ENCODE measurements at places on chromosomes 4 and X.

DNA sequence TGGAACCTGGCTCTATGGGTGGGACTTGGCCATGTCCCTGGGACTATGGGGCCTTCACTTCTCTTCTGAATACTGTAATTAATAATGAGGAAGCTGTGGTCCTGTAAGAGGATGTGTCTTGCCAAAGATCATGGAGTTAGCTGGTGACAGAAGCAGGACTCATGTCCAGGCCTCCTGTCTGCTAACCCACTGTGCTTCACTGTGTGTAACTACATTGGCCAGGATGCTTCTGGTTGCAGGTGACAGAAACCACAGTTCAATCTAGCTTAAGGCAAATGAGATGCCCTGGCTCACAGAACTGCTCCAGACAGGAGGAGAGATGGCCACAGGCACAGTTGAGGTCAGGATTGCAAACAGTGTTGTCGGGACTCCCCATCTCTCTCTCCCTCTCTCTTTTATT lies 3.1 kb downstream of the MTMR1 start:
- no peak for DNase-seq

GRCh38 chrX:153806999-153807575 lies 12.6 kb downstream of the SSR4 start:
- no peak for DNase-seq

DNA sequence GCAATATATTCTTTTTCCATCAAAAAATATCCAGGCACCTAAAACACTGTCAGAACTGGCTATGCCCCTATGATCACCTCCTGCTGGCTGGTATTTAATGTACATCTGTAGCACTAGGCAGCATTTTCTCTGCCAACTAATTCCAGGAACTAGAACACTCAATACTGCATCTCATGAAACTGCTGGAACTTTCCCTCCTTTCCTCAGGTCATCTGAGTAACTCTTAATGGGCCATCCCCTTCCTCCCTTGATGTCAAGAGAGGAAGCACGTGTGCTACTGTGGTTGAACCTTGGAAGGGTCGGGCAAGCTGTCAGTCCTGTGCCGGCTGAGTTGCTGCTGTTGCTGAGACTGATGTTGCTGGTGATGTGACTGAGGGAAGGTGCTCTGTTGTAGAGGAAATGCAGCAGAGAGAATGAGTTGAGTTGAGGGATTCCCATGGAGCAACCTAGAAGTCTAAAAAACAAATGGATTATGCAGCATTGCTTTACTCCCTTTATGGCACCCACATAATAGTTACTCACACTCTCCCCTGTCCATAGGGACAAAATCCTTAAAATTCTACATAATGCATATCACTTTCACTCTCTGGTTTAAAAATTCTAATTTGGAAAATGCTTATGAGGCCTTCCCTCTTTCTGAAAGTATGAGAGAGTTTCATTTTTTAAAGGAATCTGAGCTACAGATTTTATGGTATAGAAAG lies 39.5 kb downstream of the TMEM165 start:
- peak; percentile 32 for DNase-seq

DNA sequence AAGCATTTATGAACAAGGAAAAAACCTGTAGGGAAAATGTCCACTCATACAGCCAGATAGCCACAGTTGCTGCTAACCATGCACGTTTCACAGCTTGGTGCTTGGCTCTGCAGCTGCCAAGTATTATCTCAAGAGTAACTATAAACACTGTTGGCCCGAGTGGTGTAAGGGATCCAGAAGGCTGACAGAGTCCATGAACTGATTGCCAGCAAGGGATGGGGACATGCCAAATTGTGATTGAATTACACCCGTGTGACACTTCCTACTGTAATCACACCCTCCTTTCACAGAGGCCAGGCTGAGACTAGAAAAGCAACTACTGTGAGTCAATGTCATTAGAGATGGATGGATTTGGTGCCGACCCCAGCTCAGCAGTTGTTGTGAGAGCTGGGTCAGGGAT lies 223.9 kb upstream of the ANKRD50 start:
- no peak for DNase-seq

GRCh38 chr4:40254608-40255392 lies 58.0 kb downstream of the RHOH start:
- DNase-seq: no peak

GRCh38 chrX:118756101-118756500 lies 28.7 kb downstream of the IL13RA1 start:
- no peak for DNase-seq

- DNase-seq: peak; percentile 66
Observed at GRCh38 chr4:3480528-3481112, 17.5 kb downstream of the DOK7 start.

DNA sequence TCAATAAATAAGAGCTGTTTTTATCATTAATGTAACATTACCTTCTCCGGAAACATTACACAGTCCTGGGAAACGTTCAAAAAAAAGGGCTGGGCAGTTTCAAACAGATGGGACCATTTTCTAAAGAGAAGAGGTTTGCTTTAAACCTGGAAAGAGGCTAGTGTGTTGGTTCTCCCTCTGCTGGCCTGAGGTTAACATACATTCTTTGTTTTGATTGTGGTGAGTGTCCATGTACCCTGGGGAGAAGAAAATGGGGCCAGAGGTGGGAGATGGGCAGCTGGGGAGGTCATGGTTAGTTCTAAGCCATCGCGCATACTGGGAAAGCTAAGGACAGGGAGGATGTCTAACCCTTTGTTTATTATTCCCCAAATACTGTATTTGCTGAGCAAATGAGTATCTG lies 194.7 kb downstream of the CPEB2 start:
- DNase-seq: no peak

DNA sequence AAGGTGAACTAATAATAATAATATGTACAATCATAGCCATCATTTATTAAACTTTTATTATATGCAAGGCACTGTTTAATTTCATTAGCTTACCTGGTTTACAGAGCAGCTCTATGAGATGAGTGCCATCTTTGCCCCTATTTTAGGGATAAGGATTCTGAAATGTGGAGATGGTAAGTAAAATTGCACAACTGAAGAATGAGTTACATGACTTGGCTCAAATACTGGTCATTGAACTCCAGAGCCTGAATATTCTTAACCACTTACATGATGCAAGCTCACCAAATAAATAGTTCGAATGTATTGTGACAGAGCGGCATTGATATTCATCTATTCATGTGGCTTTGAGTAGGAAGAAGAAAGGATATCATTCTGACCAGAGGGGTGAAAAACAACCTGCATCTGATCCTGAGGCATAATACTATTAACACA lies 11.7 kb downstream of the ALB start:
- no peak for DNase-seq

GRCh38 chrX:53440621-53441517 lies 6.7 kb upstream of the HSD17B10 start:
- peak; percentile 31 for DNase-seq

- peak; percentile 20 for DNase-seq
Observed at GRCh38 chrX:2500803-2501558, at the start of the genes DHRSX and ZBED1. DHRSX (minus strand) TSS chrX:2500976; CDS start chrX:2500925, 51 bp downstream. ZBED1 (minus strand) TSS chrX:2500976; CDS start chrX:2490719, 10,257 bp downstream.

DNA sequence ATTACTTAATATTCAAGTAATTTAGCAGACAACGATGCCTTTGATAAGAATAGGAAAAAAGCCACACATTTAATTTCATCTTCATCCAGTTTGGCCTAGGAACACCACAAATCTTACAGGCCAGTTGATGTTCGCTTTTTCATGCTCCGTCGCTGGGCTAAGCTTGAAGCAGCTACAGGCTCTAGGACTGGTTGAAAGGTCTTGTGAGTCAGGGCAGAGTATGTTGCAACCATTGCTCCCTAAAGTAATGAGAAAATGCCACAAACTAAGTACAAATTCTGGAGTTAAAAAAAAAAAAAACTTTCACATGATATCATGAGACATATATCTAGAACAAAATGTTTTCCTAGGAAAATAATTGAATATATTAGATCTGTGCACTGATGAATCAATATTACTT lies 123.8 kb downstream of the RPS6KA6 start:
- DNase-seq: no peak

DNA sequence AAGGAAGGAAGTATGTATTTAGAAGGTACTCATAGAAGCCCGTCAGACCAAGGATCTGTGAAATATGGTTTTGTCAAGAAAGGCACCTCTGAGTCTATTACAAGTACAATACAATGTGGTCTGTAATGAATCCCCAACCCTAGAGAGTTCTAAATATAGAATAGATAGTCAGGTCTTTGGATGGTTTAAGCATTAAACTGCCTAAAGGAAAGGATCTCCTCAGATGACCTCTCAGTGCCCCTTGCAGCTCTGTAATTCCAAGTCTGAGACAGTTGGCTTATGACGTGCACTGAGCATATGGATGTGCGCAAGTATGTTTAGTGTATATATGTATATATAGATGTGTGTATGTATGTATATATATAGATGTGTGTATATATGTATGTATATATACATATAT lies 62.0 kb downstream of the CCSER1 start:
- no peak for DNase-seq

DNA sequence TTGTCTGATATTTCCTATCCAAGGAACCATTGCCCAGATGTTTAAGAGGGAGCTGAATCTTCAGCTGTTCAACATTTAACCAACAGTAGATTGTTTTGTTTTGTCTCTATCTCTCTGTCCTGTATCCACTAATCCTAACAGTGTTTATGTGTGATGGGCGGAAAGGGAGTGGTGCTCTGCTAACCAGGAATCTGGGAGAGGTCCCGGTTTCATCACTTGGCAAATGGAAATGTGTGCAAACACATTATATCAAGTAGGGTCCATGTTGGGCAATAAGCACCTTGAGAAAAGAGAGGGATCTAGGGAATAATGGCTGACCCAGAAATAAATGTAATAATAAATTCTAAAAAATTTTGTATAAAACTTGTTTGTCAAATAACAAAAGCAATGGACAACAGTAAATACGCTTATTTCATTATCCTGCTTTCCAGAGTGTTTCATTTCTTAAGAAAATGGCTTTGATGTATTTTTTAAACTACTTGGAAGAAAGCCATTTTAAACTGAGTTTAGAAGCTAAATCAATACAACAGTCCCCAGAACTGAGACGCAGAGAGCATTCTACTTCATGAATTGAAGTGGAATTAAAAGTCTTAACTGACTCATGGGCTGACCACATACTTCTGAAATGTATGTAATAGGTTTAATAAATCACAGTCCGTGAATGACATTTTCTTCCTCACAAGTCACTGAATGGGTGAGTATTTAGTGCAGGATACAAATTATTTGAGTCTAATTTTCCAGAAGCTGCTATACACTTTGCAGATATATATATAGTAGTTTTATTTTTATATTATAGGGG lies 55.8 kb downstream of the EMCN start:
- DNase-seq: no peak
